ENCODE measurements at places on chromosomes 4 and X.

DNA sequence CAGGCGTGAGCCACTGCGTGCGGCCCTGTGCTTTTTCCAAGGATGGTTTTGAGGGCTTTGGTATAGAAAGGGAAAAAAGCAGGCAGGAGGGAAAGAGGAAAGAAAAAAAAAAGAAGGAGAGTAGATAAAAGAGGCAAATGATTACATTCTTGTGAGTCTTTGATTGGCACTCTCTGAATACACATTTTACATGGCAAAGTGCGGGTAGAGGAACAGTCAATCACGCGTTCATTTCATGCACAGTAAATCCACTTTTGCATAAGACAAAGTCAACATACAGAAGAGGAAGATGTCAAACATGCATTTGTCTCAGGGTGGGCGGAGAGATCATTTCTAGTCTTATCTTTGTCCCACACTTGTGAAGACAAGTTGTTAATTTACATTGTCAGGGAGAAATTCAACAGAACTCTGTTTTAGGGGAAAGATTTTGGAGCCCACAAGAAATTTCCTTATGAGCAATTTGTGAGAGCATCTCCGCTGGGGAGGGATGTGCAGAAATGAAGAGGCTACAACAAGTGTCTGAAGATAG is 183.2 kb downstream of the DHRSX start:
- no peak for DNase-seq

DNA sequence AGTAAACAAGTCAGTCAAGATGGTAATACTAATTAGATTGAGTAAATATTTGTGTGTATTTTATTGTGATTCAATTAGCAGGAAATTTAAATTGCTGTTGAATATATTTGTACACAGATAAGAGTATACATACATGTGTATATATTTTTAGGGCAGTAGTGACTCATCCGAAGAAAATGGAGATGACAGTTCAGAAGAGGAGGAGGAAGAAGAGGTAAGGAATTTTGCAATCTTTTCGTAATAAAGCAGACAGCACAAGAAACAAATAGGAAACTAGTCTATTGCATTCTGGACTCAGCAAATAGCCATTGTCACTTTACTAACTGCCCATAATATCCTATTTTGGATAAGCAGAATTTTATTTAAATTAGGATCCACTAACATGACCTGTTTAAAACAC is 6.6 kb downstream of the IBSP start:
- no peak for DNase-seq

GRCh38 chr4:151276787-151277562 is at the start of gene PRSS48:
Gene PRSS48 (plus strand): TSS chr4:151277161. CDS start chr4:151277173, 12 bp downstream.
- peak; percentile 53 for DNase-seq

DNA sequence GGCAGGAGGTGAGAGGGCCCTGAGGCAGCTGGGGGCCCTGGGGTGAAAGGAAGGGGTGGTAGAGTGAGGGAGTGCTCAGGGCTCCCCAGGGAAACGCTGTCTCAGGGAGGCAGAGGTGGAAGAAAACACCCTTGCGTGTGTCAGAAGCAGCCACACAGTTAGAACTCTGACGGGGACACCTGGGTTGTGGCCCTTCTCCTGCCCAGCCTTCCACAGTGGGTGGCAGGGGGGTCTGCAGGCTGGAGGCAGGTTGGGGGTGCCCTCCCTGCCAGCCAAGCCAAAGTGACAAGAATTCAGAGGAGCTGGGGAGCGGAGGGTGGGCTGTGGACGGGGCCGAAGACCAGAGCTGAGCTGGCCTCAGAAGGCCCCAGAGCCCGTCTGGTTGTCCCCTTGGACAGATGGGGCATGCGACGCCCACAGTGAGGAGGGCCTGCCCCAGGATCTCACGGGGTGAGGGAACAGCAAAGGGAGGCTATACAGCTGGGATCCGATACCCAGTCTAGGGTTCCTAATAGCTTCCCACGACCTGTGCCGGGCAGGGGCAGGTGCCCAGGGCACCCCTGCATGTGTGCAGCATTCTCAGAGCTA is 105.2 kb upstream of the ADRA2C start:
- DNase-seq: no peak

GRCh38 chr4:7367406-7367805 is 67.3 kb downstream of the PSAPL1 start:
- DNase-seq: no peak

- DNase-seq: peak; percentile 41
Observed at GRCh38 chr4:53688186-53688790, 97.0 kb upstream of the LNX1 start.

DNA sequence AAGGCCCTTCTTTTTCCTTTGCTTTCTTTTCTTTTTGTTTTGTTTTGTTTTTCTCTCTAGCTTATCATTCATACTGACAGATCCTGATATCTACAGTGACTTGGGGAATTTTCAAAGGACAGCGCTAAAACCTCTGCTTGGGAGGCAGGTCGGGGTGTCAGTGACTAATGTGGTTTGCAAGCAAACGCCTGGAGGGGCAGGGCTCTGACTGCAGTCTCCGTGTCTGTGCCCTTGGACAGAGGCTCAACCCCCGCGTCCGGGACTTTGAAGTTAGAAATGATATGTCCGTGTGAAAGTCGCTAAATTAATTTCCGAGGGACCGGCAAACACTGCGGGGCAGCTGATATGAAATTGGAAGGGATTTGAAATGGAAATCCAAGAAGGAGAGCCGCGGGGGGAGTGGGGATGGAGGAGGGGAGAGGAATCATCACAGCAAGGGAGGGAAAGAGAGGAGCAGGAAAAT is 312.4 kb downstream of the DHRSX start:
- no peak for DNase-seq

DNA sequence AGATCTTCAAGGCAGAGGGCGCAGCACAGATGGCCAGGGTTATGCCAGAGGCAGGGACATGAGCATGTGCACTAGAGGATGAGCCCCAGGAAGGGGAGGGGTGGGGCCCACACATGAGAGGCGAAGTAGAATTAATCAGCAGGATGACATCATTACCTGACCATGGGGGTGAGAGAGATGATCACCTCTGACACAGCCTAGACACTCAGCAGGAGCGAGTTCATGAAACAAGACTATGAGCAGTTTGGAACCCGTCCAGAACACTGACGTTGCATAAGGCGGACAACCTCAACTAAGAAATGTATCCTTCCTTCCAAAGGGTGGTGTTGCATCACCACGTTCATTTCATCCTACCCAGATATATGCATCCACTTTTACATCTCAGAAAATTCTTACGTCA is 446.7 kb upstream of the TENM3 start:
- no peak for DNase-seq

- no peak for DNase-seq
Observed at GRCh38 chr4:165458471-165458870, 79.7 kb downstream of the CPE start.

DNA sequence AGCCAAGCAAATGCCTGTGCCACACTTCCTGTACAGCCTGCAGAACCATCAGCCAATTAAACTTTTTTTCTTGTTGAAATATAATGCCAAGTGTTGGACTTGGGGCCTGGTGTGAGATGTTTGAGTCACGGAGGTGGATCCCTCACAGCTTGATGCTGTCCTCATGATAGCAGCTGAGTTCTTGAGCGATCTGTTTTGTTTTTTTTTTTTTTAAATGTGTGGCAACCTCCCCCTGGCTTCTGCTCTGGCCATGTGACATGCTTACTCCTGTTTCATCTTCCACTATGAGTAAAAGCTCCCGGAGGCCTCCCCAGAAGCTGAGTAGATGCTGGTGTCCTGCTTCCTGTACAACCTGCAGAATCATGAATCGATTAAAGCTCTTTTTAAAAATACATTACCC is 973.3 kb upstream of the FTHL17 start:
- no peak for DNase-seq

DNA sequence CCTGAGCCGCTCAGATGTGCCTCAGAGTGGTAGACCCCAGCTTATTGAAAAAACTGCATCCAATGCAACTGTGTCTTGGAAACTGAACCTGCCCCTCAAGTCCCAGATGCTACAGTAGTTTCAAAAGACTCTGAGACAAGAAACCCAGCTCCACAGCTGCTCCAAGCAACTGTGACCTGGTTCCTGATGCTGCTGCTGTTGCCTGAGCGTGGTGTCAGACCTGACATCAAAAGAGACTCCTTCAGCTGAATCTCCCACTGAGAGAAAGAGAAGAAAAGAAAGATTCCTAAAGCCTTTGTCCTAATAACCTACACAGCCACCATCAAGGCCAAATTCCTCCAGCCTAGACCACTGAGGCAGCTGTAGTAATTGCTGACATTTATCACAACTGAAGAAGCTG is 630.1 kb downstream of the STIM2 start:
- no peak for DNase-seq

DNA sequence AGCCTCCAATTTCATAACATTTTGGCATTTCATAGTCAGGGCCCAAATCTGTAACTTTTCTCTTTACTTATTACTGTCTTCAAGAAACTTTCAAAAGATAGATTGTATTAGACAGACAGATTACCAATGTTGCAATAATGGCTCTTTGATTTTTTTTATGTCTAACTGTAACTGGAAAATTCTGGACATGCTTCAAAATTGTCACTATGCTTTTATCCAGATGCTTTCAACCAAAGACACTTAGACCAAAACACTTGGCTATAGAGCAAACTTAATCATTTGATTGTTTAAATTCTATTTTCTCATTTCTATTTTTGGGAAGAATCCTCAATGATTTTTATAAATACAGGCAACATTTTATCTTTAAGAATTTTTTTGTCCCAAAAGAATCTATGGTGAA is 10.4 kb downstream of the ZXDA start:
- DNase-seq: no peak

DNA sequence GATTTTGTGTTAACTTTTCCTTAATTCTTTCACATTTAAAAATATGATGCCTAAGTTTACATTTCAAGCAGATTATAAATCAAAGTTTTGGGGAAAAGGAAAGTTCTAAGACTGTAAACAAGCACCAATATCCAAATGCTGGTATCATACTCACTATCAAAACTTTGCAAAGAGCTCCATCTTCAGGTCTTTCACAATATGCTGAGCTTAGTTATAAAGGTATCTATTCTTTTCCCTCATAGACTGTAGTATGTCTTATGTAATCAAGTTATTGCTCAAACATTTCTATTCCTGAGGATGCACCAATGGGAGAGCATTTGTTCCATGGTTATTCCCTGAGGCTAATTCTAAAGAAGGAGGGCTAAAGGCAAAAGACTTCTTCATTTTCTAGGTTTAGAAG is 207.9 kb upstream of the FAM241A start:
- peak; percentile 10 for DNase-seq

- DNase-seq: no peak
Observed at GRCh38 chrX:1894740-1895139, 279.9 kb downstream of the ASMT start.

DNA sequence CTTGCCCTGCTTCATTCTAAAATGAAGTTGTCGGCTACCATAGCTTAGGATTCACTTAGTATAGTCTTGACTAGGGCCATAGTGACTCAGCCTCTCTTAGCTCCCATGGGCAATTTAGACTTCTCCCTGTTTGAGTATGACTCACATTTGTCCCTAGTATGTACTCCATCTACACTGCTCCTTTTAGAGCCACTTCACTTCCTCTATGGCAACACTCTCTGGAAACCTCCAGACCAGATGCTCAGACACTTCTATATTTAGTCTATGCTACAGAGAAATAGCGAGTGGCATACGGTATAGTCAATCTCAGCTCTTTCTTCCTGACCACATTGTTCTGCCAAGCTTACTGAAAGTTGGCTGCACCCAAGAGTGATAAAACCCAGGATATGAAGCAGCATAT is 11.2 kb downstream of the MEPE start:
- no peak for DNase-seq

DNA sequence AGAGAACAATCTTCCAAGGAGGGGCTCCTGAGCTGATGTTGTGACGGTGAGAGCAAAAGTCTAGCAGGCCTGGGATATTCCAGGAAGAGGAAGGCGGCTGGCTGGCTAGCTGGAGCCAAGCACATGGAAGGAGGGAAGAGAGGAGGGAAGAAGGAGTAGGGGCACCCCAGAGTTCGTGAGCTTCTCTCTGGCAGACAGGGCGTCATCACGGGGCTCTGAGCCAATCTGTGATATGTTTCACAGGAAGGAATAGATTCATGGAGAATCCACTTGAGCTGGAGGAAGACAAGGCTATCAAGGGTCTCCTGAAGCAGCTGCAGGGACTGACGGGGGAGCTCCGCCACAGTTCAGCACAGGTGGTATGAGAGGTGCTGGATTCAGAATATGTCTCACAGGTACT is 73.6 kb downstream of the DHRSX start:
- DNase-seq: no peak

DNA sequence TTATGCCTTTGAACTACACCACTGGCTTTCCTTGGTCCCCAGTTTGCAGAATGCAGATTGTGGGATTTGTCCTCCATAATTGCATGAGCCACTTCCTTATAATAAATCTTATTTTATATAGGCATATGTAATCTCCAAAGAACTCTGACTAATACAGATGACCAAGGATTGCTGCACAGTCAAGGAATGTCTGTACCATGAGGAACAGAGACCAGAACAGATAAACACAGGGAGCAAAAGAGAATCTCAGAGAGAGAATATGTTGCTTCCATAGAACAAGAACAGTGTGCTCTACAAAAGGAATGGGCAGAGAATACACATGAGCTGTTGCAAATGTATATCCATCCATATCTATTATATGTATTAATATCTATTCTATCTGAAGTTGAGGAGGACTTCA is 111.1 kb downstream of the ADRA2C start:
- no peak for DNase-seq

DNA sequence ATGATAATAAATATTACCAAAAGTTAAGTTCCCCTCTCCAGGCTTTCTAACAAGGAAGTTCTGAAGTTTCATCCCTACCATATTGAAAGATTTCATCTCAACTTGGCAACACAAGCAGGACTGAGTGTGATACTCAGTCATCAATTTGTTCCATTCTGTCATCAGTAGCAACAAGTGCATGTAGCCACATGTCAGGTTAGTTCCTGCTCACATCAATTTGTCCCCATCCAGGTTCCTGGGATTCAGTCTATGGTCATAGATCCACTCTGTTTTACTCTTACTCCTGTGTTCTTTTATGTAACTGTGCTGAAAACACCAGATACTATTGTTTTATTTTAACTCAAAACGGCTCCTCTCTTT is 22.2 kb downstream of the SMPX start:
- DNase-seq: no peak

- DNase-seq: no peak
Observed at GRCh38 chrX:77652095-77652494, 133.9 kb downstream of the ATRX start.

GRCh38 chr4:93184053-93184452 is 644.5 kb upstream of the ATOH1 start:
- no peak for DNase-seq

GRCh38 chr4:158172261-158173258 is at the start of gene GASK1B:
Gene GASK1B (minus strand): TSS chr4:158173025. CDS start chr4:158171375, 1,650 bp downstream.
- DNase-seq: peak; percentile 39

GRCh38 chr4:145186729-145187128 is 6.3 kb upstream of the OTUD4 start:
- DNase-seq: peak; percentile 51

- no peak for DNase-seq
Observed at GRCh38 chr4:157804986-157805385, 367.8 kb downstream of the GASK1B start.

GRCh38 chrX:25144043-25144940 is 128.5 kb upstream of the ARX start:
- peak; percentile 8 for DNase-seq

DNA sequence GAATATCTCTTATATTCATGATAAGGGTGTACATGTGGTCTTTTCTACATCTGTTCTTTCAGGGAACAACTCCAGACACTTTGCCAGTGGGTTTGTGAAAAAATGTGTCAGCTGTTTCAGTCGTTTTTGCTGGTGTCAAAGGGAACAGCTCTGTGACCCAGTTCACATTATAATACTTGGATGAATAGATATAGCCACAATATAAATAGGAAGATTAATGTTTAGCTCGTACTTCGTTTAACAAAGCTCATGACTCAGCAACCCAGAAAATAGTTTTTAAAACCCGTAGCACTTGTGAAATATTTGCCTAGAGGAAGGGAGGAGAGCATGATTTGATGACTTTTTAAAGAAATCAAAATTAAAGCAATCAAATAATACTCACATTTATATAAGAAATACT is 7.9 kb downstream of the LIAS start:
- DNase-seq: no peak
